GM23338 (cell line): ENCODE measurements at places on chromosomes 7 and 10. TPM values are rescaled to one million over a fixed set of nuclear protein-coding genes. Genes with fewer than 3 reads are reported as not detected.
A peak's percentile ranks its signal among the peaks of the same experiment; 100 is the strongest.

DNA sequence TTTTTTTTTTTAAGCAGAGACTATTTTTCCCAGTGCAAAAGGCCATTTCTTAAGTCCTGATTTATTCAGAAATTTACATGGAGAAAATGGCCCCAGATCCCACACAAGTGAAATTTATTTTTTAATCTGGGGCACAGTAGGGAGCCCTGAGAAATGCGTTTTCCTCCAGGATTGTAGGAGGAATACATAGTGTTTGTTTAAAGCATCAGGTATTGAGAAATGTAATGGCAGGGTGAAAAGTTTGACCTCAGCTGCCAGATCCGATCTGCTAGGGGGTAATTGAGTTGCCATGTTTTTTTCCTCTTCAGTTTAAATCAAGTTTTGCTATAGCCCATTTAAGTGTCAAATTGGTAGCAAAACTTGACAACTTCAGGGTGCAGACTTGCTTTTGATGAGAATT is 110.0 kb downstream of the LRMDA start:
- peaks cover 45% of the 10 kb centered on the region for H3K4me1 ChIP-seq
- H3K36me3 ChIP-seq, result no peaks in the 10 kb centered on the region
- no peak for DNase-seq
- H3K27ac ChIP-seq, result no peak overlapping the region
- H3K4me3 ChIP-seq, result no peak overlapping the region

DNA sequence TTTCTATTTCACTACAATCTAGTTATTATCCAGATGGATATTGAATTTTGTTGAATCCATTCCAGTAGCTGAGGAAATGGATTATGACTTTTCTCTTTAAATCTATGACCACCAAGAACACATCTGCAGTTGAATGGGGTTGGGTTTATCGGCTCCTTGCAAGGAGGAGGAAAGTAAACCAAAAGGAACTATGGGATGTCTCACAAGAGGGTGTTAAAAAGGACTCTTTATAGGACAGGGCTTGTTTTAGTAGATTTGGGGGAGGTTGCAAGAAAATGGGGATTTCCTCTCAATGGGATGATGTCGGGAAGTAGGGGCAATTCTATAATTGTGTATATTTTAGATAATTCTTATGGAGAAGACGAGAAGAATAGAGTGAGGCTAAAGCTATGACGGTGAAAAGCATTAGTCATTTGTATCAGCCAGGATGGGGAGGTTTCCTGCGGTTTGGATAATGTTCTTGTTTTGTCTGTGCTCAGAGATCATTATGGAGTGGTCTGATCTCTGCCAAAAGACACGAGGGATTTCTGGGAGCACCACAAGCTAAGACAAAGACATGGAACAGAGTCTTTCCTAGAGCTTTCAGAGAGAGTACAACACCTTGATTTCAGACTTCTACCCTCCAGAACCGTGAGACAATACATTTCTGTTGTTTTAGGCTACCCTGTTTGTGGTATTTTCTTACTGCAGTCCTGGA is 5.3 kb upstream of the LRRC61 start:
- 0 out of 2 replicates have a peak, but pooled peaks cover 2% of the 10 kb centered on the region for H3K27me3 ChIP-seq
- DNase-seq, result peak; percentile 19
- H3K4me3 ChIP-seq, result no peak overlapping the region
- peaks cover 62% of the 10 kb centered on the region for H3K4me1 ChIP-seq
- no peak overlapping the region; the same call in 1 of the 2 replicates for H3K27ac ChIP-seq

DNA sequence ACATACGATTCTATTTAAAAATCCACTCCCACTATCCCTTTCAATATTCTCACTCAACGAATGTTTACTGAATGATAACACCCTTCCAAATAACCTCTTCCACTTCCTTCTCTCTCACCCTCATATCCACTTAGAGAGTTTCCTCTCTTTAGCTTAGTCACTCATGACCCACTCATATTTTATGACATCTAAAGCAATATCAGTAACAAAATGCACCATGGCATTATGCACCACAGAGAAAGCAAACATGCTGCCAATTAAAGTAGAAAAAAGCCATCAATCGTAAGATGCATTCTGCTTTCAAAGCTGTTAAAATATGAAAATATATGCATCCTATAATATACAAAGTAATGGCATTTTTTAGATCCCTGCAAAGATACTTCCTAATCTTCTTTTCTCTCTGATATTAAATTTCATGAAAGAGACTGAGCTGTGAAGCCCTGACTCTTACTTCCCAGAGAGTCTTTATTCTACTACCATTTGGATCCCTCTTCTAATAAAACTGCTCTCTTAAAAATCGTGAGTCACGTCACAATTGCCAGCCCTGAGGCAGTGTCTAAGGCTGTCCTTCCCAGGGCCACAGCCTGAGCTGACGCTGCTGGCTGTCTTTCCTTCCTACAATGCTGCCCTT is 283.0 kb upstream of the KLF6 start:
- H3K4me1 ChIP-seq, result no peaks in the 10 kb centered on the region
- H3K27me3 ChIP-seq, result no peaks in the 10 kb centered on the region
- no peak overlapping the region for H3K4me3 ChIP-seq
- H3K27ac ChIP-seq, result no peak overlapping the region
- no peak for DNase-seq

DNA sequence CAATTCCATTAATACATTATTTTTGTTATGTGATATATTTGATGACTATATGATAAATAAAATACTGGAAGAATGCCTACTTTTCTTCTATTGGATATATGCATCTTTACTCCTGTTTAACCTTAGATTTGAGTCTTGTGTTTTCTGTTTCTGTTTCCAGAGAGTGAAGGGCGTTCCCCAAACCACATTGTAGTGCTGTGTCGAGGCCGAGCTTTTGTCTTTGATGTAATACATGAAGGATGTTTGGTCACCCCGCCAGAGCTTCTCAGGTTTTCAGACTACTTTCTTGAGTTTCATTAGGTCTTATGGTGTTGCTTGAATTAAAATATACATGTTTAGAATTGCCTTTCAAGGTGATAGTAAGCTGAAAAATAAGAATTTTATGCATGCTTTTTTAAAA is 23.8 kb downstream of the CROT start:
- H3K36me3 ChIP-seq, result no peaks in the 10 kb centered on the region
- no peak overlapping the region for H3K27ac ChIP-seq
- no peak for DNase-seq
- H3K4me1 ChIP-seq, result no peaks in the 10 kb centered on the region

DNA sequence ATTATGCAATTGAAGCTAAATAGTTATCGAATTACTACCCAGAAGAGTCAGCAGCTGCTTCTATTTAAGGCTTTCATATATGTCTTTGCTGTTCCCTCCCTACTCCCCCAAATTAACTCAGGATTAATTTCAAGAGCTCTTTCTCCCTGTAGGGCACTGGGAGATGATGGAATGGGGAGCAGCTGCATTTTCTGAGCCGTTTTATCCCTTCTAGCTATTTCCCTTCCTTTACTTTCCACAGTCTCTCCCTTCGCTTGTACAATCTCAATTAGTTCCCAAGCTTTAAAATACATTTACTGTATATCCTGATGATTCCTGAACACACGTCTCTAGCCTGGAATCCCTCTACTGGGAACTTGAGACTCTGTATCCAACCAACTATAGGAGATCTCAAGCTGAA is 19.8 kb upstream of the TSPAN12 start:
- no peak overlapping the region for H3K4me3 ChIP-seq
- H3K27me3 ChIP-seq, result no peaks in the 10 kb centered on the region
- no peaks in the 10 kb centered on the region for H3K36me3 ChIP-seq
- no peak overlapping the region for H3K27ac ChIP-seq
- H3K4me1 ChIP-seq, result peaks cover 13% of the 10 kb centered on the region

DNA sequence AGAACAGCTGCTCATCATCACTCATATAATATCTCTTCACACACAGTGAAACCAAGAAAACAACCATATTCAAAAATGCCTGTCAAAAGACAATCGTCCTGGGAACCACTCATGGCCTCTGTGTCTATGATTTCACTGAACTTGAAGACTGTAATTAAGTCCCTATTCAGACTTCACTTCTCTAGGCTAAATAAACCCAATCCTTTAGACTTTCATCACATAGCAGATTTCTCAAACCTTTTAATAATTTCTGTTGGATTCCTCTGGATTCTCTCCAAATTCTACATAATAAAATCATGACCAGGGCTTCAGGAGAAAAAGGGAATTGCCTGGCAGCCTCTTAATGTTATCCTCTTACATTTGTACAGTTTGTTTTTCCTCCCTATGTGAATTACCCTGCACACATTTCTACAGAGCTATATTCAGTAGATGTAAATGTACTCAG is 201.1 kb downstream of the LRRN3 start:
- DNase-seq, result no peak
- no peak overlapping the region for H3K27ac ChIP-seq
- no peaks in the 10 kb centered on the region for H3K36me3 ChIP-seq
- H3K27me3 ChIP-seq, result no peaks in the 10 kb centered on the region

GRCh38 chr10:130364631-130365411 is 228.6 kb downstream of the GLRX3 start:
- no peak for DNase-seq
- H3K36me3 ChIP-seq, result no peaks in the 10 kb centered on the region
- no peak overlapping the region for H3K27ac ChIP-seq
- H3K4me3 ChIP-seq, result no peak overlapping the region
- no peaks in the 10 kb centered on the region for H3K4me1 ChIP-seq

DNA sequence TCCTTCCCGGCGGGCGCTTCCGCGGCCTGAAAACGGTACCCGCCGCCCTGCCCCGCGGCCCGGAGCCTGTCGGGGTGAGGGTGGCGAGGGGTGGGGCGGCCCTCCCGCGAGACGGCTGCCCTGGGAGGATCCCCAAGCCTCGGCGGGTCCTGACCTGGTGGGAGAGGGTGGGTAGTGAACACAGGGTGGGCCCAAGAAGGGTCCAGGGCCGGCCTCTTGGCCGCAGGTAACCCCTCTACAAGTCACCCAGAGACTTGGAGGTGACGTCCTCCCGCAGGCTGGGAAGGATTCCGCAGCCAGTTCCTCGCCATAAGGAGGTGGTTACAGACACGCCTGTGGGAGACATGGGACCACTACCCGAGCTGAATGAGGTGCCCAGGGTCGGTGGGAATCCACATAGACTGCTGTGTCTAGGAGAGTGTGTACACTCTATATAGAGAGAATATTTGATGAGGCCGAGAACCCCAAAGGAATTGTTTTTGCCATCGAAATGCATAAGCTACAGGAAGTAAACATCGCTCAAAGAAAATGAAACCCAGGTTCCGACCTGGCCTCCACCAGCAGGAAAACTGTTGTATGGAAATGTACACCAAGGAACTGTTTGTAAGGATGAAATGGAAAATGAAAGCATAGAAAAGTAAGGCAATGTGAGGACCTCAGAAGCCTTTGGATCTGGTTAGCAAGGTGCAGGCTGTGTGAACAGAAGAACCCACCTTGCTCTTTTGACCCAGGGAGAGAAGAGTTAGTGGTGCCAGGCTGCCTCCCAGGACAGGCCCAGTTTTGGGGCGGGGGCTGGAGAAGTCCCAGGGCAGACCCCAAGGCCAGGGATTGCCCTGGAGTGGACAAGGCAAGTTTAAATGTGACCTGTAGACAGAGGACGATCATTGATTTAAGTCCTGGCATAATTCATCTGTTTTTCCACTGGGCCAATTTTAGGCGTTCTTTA is 659 bp downstream of the OPTN start:
- peak overlapping the region; percentile 74 for H3K4me3 ChIP-seq
- DNase-seq, result peak; percentile 53
- H3K36me3 ChIP-seq, result no peaks in the 10 kb centered on the region; the same call in 1 of the 2 replicates

DNA sequence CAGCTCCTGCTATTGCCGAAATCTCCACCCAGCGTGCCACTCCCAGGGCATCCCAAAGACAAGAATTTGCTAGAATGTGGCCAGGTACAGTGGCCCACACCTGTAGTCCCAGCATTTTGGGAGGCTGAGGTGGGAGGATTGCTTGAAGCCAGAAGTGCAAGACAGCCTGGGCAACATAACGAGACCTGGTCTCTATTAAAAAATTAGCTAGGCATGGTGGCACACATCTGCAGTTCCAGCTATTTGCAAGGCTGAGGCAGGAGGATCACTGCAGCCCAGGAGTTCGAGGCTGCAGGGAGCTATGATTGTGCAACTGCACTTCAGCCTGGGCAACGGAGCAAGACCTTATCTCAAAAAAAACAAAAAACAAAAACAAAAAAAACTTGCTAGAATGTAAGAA is 73.3 kb upstream of the LYZL2 start:
- H3K27ac ChIP-seq, result no peak overlapping the region
- H3K36me3 ChIP-seq, result no peaks in the 10 kb centered on the region
- DNase-seq, result no peak

DNA sequence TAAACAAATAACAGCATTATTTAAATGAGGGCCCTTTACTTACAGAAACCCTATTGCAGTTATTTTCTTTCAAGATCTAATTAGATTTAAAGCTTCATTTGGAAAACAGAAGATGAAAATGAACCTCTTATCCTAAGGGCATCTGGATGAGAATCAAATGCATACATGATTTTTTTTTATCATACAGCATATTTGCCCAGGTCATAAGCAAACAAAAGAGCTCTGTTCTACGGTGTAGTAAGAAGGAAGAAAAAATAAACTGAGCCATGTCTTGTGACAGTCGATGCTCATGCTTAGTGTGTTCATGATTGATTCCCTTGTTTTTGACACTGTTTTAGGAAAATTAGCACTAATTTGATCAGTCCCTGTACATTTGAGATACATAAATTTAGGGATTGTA is 202.6 kb upstream of the RNF32 start:
- no peak for DNase-seq
- no peaks in the 10 kb centered on the region for H3K36me3 ChIP-seq
- no peak overlapping the region for H3K4me3 ChIP-seq
- no peaks in the 10 kb centered on the region for H3K4me1 ChIP-seq
- H3K27me3 ChIP-seq, result no peaks in the 10 kb centered on the region

DNA sequence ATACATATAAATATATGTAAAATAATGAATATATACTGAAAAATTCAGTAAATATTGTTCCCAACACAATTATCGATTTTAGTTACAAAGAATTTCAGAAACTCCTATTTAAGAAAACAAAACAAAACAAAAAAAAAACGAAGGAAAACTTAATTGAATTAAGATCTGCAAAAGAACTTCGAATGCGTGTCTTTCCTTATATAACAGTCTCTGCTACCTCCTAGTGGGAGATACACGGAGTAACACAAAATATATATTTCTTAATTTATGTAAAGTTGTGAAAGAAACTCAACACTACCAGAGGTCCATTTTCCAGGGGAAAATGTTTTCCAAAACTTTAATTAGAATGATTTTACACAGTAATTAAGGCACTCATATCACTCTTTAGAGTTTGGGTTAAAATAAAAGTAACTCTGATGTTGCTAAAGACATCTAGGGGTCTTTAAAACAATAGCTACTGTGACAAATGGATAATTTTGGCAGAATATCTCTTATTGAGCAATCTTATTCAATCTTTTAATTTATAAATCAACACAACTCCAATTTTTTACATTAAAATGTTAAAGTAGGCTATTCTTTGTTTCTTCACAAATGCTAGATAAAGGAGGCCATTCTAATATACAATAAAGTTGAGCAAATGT is 41.6 kb downstream of the NEBL start:
- peak; percentile 53 for DNase-seq
- no peaks in the 10 kb centered on the region for H3K36me3 ChIP-seq
- H3K4me3 ChIP-seq, result no peak overlapping the region
- H3K27ac ChIP-seq, result no peak overlapping the region

- peak; percentile 71 for DNase-seq
- no peak overlapping the region for H3K27ac ChIP-seq
- 0 out of 2 replicates have a peak, but pooled peaks cover 4% of the 10 kb centered on the region for H3K36me3 ChIP-seq
- no peak overlapping the region for H3K4me3 ChIP-seq
- H3K4me1 ChIP-seq, result no peaks in the 10 kb centered on the region
Measured at GRCh38 chr10:104614245-104614831, 26.8 kb upstream of the SORCS3 start.

Gene FLNC
- total RNA-seq, result 9.4 and 11.8 TPM in 2 replicates

Gene SPDYE6
- total RNA-seq, result not detected in 2 replicates

Gene ENTPD1
- total RNA-seq, result 2.0 and 2.3 TPM in 2 replicates
